Natural killer cell treated with Interleukin-12 subunit alpha and Interleukin-12 subunit beta and Interleukin-15 and Interleukin-18, amount 100 ng/mL, for 72 hours (primary cell): ENCODE measurements at places on chromosomes 1 and 21. TPM values are rescaled to one million over a fixed set of nuclear protein-coding genes. Genes with fewer than 3 reads are reported as not detected.

Gene RGS4
- total RNA-seq, result not detected

Gene KRTAP19-7
- not detected for total RNA-seq

Gene UTP25
- 8.5 TPM for total RNA-seq

Gene LRRIQ3
- 0.89 TPM for total RNA-seq

Gene DAB1
- not detected for total RNA-seq

Gene SERTAD4
- not detected for total RNA-seq

DNA sequence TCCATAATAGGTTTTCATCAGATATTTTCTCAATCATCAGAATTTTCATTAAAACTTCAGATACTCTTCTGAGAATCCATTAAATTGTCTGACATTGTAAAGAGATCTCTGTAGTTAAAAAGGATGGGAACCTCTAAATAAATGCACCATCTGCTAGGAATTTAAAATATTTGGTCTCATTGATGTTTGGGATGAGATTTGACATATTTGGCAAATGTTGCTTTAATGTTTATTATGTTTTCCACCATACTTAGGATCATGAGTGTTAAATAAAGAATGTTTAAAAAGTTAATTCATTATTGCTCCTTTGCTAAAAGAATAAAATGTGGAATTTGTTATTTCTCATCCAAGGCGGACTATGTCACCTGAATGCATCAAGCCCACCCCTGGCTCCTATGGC lies 85.5 kb upstream of the VANGL1 start:
- H3K4me3 ChIP-seq, result no peak overlapping the region
- H3K4me1 ChIP-seq, result no peaks in the 10 kb centered on the region
- H3K27me3 ChIP-seq, result peaks cover 34% of the 10 kb centered on the region
- DNase-seq, result no peak
- H3K36me3 ChIP-seq, result no peaks in the 10 kb centered on the region
- no peak overlapping the region for H3K27ac ChIP-seq

GRCh38 chr1:85707267-85707989 lies 805 bp downstream of the ZNHIT6 start:
- DNase-seq, result no peak
- no peaks in the 10 kb centered on the region for H3K27me3 ChIP-seq
- no peak overlapping the region for H3K27ac ChIP-seq
- no peak overlapping the region for H3K4me3 ChIP-seq
- peaks cover 25% of the 10 kb centered on the region for H3K4me1 ChIP-seq
- H3K36me3 ChIP-seq, result peaks cover 20% of the 10 kb centered on the region

DNA sequence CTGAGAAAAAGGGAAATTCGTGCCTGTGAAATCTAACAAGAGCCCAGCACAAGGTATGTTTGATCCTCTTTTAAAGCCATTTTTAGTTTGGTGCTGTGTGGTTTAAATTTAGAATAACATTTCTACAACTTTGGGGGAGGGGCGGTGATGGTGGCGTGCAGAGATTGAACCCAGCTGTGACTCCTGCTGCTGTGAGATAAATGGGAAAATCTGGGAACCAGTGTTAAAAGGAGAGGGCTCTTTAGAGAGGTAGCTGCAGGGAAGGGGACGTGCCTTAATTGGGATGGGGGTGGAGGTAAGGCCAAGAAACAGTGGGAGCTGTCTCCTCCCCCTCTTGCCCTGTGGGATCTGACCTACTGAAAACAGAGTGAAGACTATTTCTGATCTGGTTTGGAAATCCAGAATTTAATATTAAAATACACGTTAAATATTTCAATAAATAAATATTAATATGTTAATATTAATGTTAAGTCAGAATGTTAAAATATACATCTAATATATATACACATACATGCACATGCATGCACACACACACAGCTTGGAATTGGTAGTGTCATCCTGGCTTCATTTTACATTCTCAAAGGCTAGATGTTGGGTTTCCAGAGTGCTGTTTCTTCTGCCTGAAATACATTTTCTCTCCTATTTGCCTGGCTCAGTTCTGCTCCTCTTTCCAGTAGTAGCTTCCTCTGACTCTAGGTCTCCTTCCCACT lies 30.1 kb upstream of the DNAJC6 start:
- H3K4me3 ChIP-seq, result no peak overlapping the region
- H3K27me3 ChIP-seq, result peaks cover 25% of the 10 kb centered on the region
- no peaks in the 10 kb centered on the region for H3K36me3 ChIP-seq
- H3K4me1 ChIP-seq, result no peaks in the 10 kb centered on the region
- DNase-seq, result no peak

- peaks cover 15% of the 10 kb centered on the region for H3K27me3 ChIP-seq
- H3K36me3 ChIP-seq, result no peaks in the 10 kb centered on the region
- no peak overlapping the region for H3K27ac ChIP-seq
- no peak for DNase-seq
- no peaks in the 10 kb centered on the region for H3K4me1 ChIP-seq
- H3K4me3 ChIP-seq, result no peak overlapping the region
These were observed 49.1 kb upstream of the IFNLR1 start for GRCh38 chr1:24235921-24236788.

- no peaks in the 10 kb centered on the region for H3K4me1 ChIP-seq
- H3K27ac ChIP-seq, result no peak overlapping the region
- no peak overlapping the region for H3K4me3 ChIP-seq
These were observed 100.0 kb upstream of the NRIP1 start for GRCh38 chr21:15164678-15165303.

DNA sequence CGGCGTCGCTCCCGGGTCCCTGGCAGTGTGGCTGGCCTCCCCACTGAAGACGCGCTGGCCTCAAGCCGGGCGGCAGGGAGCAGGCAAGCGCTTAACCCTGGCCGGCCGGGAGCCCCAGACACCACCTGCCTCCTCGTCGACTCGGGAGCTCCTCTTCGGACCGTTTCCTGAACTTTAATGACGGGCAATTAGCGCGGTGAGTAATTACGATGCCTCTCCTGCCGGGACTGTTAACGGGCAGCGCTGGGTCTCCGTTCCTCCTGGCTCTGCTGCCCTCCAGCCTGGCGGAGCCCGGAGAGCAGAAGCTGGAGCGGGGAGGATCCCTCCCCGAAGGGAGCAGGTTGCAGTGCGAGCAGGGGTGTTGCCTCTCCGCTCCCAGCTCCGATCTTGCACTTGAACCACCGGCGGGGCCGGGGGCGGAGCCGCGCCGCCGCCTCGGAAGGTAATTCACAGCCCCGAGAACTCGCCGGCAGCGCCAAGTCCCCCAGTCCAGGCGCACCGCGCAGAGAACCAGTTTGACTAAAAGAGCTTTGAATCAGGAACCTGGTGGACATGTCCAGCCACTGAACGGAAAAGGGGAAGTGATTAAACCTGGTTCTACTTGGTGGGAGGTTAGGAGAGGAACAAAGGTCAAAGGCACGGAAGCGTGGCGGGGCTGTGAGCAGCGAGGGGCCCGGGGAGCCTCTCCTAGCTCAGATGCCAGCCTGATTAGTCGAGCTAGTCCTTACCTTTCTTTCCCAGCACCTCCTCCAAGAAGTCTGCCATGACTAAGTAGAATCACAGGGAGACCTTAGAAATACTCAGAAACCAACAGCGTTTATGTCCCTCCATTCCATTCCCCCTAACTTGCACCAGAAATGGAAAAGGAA lies 18.3 kb upstream of the PLEKHA6 start:
- DNase-seq, result no peak
- no peaks in the 10 kb centered on the region for H3K36me3 ChIP-seq
- no peak overlapping the region for H3K27ac ChIP-seq
- H3K4me3 ChIP-seq, result peak overlapping the region; percentile 84

DNA sequence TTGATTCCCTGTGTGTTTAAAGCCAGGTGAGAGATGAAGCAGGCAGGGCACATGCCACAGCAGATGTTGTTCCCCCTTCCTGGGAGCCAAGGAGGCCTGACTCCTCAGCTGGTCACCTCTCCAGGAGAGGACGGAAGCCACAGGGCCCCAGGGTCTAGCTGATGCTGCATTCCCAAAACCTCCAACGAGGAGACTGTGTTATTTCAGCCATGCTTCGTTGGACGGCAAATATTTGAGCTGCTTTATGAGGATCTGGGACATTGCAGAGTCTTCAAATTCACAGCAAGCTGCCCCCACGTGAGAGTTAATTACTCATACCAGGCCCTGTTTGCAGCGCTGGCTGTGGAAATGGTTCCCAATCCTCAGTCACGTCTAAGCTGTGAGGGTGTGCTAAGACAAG lies 85.3 kb downstream of the CDC7 start:
- peaks cover 39% of the 10 kb centered on the region for H3K4me1 ChIP-seq
- H3K4me3 ChIP-seq, result no peak overlapping the region
- H3K27ac ChIP-seq, result peak overlapping the region; percentile 33

- H3K4me1 ChIP-seq, result no peaks in the 10 kb centered on the region
- no peak overlapping the region for H3K27ac ChIP-seq
- no peak overlapping the region for H3K4me3 ChIP-seq
- H3K36me3 ChIP-seq, result no peaks in the 10 kb centered on the region
- no peak for DNase-seq
These were observed 361 bp downstream of the DDAH1 start for GRCh38 chr1:85464497-85465098.

- H3K4me1 ChIP-seq, result peaks cover 3% of the 10 kb centered on the region
- no peak overlapping the region for H3K4me3 ChIP-seq
- H3K36me3 ChIP-seq, result no peaks in the 10 kb centered on the region
- DNase-seq, result no peak
- H3K27ac ChIP-seq, result no peak overlapping the region
These were observed 34.1 kb upstream of the LRRC8D start for GRCh38 chr1:89786628-89787214.

DNA sequence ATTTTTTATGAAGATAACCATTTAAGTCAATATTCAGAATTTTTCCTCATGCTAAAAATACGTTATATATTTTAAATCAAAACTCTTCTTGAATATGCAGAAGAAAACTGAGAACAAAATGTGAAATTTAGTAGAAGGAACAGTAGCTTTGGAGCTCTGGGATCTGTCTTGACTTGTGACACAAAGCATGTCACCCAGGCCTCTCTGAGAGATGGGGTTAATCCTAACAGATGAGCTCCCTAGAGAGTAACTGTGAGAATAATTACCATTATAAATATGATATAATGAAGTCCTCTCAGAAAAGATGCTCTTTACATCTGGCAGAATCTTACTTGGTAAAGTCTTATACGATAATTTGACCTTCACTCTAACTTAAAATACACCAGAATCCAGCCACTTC lies 272.0 kb downstream of the PTPRC start:
- no peaks in the 10 kb centered on the region for H3K27me3 ChIP-seq
- peaks cover 42% of the 10 kb centered on the region for H3K4me1 ChIP-seq
- H3K36me3 ChIP-seq, result peaks cover 35% of the 10 kb centered on the region
- H3K4me3 ChIP-seq, result no peak overlapping the region
- H3K27ac ChIP-seq, result peak overlapping the region; percentile 5
- DNase-seq, result no peak

DNA sequence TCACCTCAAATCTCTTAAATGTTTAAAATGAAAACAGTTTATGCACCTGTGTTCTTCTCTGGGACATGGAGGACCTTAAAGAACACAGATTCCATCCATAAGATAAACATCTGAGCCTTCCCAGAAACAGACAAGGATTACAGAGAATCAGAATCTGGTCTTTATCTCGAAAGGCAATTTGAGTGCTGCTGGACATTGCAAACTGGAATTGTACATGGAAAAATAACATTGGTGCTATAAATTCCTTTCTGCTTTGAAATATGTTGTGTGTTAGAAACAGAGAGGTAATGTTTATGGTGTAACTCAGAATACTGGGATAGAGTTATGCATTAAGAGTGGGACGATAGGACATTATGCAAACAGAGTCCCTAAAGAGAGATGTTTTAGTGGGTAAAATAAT lies 6.6 kb upstream of the DDR2 start:
- no peak overlapping the region for H3K4me3 ChIP-seq
- H3K27me3 ChIP-seq, result no peaks in the 10 kb centered on the region
- no peak overlapping the region for H3K27ac ChIP-seq
- H3K4me1 ChIP-seq, result peaks cover 2% of the 10 kb centered on the region
- no peaks in the 10 kb centered on the region for H3K36me3 ChIP-seq

- H3K4me3 ChIP-seq, result no peak overlapping the region
- no peaks in the 10 kb centered on the region for H3K36me3 ChIP-seq
- H3K27ac ChIP-seq, result no peak overlapping the region
These were observed 124.4 kb downstream of the SMYD3 start for GRCh38 chr1:246382589-246383238.

DNA sequence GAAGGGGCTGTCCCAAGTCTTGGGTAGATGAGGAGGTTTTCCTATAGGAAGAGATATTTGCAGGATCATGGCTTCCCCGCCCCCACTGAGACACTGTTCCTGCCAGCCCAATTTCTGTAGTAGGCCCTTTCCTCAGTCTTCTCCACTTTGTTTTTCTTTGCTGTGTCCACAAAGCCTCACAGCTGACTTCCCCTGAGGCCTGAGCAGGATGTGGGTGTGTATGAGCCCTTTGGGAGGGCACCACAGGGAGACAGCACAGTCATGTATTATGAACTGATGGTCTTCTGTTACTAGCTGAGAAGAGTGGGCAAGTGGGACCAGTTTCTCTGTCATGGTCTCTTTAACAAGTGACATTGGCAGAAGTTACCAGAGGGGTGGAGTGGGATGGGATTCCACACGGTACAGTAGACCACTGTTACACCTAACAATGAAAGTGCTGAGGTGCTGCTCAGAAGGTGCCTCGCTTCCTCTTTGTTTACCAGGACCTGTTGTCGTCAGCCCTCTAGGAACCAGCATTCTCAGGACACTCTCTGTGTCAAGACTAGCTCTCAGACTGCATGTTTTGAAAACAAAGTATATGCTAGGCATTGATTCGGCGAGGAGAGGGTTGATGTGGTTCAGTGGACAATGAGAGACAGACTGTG lies 253.8 kb upstream of the HOOK1 start:
- peaks cover 9% of the 10 kb centered on the region for H3K4me1 ChIP-seq
- DNase-seq, result no peak
- H3K27me3 ChIP-seq, result no peaks in the 10 kb centered on the region
- H3K27ac ChIP-seq, result no peak overlapping the region

DNA sequence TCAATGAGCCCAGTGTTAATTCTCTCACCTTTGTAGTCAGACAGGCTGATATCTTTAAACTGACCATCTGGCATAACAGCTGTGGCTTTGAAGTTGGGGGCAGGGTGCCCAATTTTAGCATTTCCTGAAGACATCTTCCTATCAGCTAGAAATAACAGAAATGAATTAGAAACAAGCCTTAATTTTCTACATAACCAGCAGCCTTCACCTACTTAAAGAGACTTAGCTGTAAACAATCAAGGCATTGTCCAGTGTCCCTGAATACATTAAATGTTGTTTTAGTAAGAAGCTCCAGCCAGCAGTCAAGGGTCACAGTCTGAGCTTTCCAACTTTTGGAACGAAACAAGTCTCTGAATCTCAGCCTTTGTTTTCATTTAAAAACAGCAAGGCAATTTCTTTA lies 2.8 kb downstream of the PRDX1 start:
- peaks cover 2% of the 10 kb centered on the region for H3K27me3 ChIP-seq
- no peak for DNase-seq
- H3K4me3 ChIP-seq, result peak overlapping the region; percentile 40
- no peak overlapping the region for H3K27ac ChIP-seq
- H3K4me1 ChIP-seq, result peaks cover 31% of the 10 kb centered on the region
- peaks cover 20% of the 10 kb centered on the region for H3K36me3 ChIP-seq
